Activated CD4-positive, CD25-positive, alpha-beta regulatory T cell treated with anti-CD3 and anti-CD28 coated beads, Interleukin-2, amount 50 U/mL, for 72 hours (primary cell): ENCODE measurements at places on chromosomes 11 and 22.

DNA sequence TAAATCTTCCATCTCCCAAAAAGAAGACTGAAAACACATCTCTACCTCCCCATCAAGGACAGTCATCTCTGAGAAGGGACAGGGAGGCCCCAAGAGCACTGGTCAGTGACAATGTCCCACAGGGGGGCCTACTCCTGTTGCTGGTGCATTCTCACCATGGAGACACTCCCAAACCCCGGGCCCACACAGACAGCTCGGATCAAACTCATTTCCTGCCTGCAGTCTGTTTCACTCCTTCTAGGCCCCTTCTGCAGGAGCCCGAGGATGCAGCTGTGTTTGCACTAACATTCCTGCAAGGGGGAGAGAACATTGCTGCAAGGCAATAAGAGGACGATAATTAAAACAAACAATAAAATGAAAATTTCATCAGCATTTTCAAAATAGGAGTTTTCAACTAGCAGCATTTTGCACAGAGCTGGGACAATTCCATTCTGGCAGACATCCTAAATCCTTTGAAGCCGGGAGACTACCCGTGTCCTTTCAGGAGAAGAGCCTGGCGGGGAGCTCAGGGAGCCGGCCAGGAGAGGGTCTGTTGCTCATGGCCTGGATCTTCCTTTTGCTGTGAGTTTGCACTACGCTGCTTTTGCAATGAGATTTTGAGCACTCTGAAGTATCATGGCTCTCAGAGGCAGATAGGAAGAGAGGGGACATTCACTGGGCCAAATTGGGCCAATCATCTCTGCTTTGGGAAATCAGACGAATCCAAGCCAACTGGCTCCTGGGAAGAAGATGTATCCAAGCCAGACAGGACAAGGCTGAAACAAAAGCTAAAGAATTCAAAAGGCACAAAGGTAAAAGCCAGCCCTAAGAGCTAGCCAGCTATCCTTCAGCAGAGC lies 33.2 kb downstream of the SPATA19 start:
- DNase-seq, result no peak

DNA sequence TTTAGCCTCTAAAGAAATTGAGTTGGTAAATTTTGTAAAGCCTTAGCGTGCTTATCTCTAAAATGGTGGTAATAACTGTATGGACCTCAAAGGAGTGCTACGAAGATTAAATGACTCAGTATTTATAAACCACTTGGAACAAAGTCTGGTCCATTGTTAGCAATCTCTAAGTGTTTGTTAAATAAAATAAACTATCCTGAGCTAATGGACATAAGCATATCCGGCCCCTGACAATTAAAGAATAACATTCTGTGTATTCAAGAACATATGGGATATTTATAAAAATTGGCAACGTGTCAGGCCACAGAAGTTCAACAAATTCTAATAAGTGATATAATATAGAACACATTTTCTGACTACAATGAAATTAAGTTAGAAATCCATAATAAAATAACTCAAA lies 71.0 kb downstream of the MYEOV start:
- DNase-seq, result no peak

GRCh38 chr11:68312780-68313573 lies 586 bp downstream of the LRP5 start:
- no peak for DNase-seq

- no peak for DNase-seq
Measured at GRCh38 chr22:37832022-37832857, 9.1 kb downstream of the GALR3 start.
